A549 treated with DMSO at 1 μM for 4 hours (cell line): ENCODE measurements at places on chromosomes 11 and 22. TPM values are rescaled to one million over a fixed set of nuclear protein-coding genes. Genes with fewer than 3 reads are reported as not detected.

Gene LRRC56
- total RNA-seq: 0.40 to 0.70 TPM (median 0.55 TPM) in 5 replicates

Gene POU2AF3
- total RNA-seq: 0.43 to 1.1 TPM (median 0.94 TPM) in 5 replicates

Gene ABTB2
- 21.7 to 25.7 TPM (median 24.5 TPM) in 5 replicates for total RNA-seq

Gene ACR
- 0.06 TPM in 2 of 5 replicates, not detected in the others for total RNA-seq

Gene SCN2B
- total RNA-seq: not detected in 5 replicates

Gene PNPLA2
- total RNA-seq: 40.4 to 57.7 TPM (median 52.1 TPM) in 5 replicates

Gene CNTN5
- not detected in 5 replicates for total RNA-seq

Gene PHOX2A
- not detected in 5 replicates for total RNA-seq

Gene PTPN5
- not detected in 5 replicates for total RNA-seq

Gene CEND1
- 0.81 to 2.3 TPM (median 1.6 TPM) in 5 replicates for total RNA-seq

Gene PGA4
- total RNA-seq: not detected in 5 replicates

Gene VPREB1
- not detected in 5 replicates for total RNA-seq

Gene FGF4
- not detected in 5 replicates for total RNA-seq

Gene SOX6
- total RNA-seq: not detected in 5 replicates

Gene TREH
- 0.05 TPM in 1 of 5 replicates, not detected in the others for total RNA-seq

Gene PSMA1
- total RNA-seq: 187 to 205 TPM (median 194 TPM) in 5 replicates

Gene CARD10
- 31.4 to 41.7 TPM (median 39.2 TPM) in 5 replicates for total RNA-seq

Gene IFITM10
- 0.89 to 1.3 TPM (median 0.94 TPM) in 5 replicates for total RNA-seq
